ENCODE measurements at places on chromosomes 16 and 17.

- no peak for DNase-seq
Observed at GRCh38 chr16:73011926-73012325, 36.0 kb downstream of the ZFHX3 start.

DNA sequence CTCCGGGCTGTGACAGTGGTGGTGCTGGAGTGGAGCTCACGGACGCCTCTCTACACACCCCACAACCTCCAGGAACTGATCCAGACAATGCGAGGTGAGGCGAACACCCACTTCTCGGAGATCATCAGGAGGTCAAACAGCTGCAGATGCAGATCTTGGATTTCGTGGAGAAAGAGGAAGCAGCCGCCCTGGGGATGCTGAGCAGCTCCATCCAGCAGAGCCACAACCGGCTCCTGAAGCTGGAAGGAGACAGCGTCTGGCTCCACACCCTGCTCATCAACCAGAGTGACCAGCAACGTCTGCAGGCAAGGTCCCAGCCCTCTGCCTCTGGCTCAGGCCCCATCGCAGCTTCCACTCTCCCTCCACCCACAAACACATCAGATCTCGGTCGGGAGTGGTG, 13.2 kb upstream of the SLC16A5 start:
- no peak for DNase-seq

GRCh38 chr16:68162413-68162812, 73.5 kb downstream of the ESRP2 start:
- DNase-seq, result no peak

DNA sequence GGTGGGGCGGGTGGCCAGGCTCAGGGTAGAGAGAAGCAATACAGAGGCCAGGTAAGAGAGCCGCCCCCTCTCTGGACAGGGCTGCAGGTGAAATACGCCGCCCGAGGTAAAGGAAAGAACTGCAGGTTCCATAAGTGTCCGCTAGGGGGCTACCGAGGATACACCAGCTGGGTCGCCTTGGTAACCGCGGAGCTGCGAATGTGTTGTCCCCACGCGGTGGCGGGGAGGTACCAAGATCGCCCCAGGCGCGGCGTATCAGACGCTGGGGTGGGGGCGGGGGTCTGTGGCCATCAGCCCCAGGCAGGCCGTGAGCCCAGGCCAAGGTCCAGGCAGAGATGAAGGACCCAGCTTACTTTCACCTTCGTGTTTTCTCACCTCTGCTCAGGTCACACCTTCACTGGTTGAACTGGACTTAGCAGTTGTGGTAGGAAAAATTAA, 18.4 kb upstream of the ZFP90 start:
- DNase-seq, result peak; percentile 86

- DNase-seq, result no peak
Observed at GRCh38 chr17:29707212-29707571, 84.5 kb upstream of the CORO6 start.
